Peyer's patch (tissue), 4 donors: ENCODE measurements at places on chromosomes 12 and 14. TPM values are rescaled to one million over a fixed set of nuclear protein-coding genes. Genes with fewer than 3 reads are reported as not detected.

GRCh38 chr14:101721111-101721510 lies 40.4 kb upstream of the PPP2R5C start:
- no peak for DNase-seq

MIPOL1 gene
- 42.1 TPM for total RNA-seq

DNA sequence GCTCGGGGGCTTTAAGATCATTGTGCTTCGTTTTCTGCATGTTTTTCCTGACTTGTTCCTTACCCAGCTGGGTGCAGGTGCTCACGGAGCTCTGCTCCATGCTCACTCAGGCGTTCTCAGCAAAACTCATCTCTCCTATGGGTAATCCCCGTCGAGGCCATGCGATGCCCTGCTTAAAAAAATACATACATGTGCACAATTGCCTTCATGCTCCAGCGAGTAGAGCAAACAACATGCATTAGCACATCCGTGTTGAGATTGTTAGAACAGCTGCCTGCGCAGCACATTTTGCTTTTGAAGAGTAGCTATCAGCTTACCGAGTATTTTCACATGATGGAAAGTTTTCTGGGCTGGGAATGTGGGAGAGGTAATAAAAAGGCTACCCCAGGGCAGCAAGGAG lies 16.2 kb downstream of the AACS start:
- no peak for DNase-seq

GRCh38 chr14:62064751-62065323 lies 302.6 kb downstream of the SNAPC1 start:
- no peak for DNase-seq

DNA sequence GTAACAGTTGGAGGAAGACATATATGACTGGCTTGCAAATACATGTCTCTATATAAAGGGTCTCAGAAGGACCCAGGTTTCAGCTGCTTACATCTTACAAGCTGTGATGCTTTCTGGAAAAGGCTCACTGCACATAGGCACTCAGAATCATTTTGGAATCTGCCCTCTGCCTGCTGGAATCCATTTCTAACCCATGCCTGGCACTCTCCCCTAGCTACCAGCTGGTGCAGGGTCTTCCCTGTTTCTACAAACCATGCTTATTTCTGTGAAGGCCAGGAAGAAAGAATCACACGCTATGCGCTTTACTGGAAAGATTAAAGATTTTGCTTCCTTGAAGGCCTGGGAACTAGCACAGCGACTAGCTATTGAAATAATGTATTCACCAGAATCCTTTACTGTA lies 151.3 kb downstream of the DICER1 start:
- DNase-seq, result no peak

- no peak for DNase-seq
Observed at GRCh38 chr12:69046920-69047319, 113.9 kb upstream of the CPM start.

AICDA gene
- 1.9 TPM for total RNA-seq

RBP5 gene
- 64.4 TPM for total RNA-seq

SLC15A4 gene
- 33.3 TPM for total RNA-seq

WNT1 gene
- total RNA-seq, result not detected

DNA sequence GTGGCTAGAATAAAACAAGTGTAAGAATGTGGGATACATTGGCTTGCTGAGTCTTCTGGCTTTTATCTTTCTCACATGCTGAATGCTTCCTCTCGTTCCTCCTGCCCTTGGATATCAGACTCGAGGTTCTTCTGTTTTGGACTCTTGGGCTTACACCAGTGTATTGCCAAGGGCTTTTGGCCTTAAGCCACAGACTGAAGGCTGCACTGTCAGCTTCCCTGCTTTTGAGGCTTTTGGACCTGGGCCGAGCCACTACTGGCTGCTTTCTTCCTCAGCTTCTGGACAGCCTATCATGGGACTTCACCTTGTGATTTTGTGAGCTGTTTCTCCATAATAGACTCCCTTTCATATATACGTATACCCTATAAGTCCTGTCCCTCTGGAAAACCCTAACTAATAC lies 300.9 kb upstream of the STXBP6 start:
- no peak for DNase-seq

DNA sequence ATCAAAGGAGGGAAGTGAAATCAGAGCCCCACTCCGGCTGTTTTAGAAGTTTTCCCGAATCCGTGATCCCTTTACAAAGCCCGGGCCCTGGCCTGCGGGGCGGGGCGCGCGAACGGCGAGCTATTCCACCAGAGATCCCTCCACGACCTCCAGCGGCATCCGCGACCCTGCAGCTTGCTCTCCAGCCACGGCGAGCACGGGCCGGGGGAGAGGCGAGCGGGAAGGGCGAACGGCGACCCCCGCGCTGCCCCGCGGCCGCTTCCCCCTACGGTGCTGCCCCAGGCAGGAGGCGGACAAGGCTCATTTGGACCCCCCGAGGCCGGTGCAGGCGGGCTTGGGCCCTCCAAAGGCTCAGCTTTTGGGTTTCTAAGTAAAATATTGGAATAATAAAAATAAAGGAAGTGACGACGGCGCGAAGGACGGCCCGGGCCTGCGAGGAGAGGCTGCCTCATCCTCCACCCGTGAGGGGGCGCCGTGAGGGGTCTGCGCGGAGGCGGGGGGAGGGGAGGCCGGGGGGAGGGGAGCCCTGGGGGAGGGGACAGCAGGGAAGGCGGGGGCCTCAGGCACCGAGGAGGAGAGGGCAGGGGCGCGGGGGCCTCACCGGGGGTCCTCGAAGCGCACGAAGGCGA lies 613 bp downstream of the SRSF9 start:
- DNase-seq, result peak; percentile 71

DNA sequence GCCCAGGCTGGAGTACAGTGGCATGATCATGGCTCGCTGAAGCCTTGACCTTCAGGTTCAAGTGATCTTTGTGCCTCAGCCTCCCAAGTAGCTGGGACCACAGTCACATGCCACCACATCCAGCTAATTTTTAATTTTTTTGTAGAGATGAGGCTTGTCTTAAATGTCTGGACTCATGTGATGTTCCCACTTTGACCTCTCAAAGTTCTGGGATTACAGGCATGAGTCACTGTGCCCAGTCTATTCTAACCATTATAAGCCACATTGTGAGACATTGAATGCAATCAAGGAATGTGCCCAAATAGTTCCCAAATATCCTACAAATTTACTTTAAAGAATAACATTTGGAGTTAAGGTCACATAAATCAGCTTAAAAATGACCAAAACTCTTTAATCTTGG lies 130.7 kb upstream of the ARID2 start:
- DNase-seq, result no peak

DNA sequence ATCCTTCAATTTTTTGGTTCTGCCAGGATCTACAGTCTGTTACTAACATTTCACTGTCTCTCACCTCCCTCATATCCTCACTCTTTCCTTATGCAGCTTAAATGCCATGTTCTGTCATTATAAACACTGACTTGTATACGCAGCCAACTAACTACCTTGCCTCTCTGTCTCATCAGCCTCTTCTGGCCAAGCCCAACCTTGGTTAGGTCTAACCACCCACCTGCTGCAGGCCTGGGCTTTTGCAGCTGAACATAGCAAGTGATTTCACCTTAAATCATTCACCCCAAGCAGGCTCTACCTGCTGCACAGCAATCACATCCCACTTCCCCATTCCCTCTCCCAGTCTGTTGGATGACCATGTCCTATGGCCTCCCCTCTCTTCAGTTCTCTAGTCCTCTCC lies 91.5 kb downstream of the GTF2A1 start:
- DNase-seq, result no peak

ACSM4 gene
- not detected for total RNA-seq

VWF gene
- 63.5 TPM for total RNA-seq

KCNMB4 gene
- 0.83 TPM for total RNA-seq

DNA sequence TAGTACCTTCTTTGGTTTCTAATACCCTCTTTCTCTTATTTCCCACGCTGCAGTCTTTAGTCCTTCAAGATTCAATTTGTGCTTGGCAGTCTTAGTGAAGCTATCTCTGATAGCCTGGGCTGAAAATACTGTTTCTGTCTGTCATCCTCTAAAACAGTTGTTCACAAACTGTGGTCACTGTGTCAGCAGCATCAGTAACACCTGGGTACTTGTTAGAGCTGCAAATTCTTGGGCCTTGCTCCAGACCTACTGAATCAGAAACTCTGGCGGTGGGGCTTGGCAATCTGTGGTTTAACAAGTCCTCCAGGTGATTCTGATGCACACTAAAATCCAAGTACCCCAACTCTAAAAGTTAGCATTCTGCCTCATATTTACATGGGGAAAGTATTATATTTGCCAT lies 217.5 kb upstream of the SEL1L start:
- DNase-seq, result no peak

DNA sequence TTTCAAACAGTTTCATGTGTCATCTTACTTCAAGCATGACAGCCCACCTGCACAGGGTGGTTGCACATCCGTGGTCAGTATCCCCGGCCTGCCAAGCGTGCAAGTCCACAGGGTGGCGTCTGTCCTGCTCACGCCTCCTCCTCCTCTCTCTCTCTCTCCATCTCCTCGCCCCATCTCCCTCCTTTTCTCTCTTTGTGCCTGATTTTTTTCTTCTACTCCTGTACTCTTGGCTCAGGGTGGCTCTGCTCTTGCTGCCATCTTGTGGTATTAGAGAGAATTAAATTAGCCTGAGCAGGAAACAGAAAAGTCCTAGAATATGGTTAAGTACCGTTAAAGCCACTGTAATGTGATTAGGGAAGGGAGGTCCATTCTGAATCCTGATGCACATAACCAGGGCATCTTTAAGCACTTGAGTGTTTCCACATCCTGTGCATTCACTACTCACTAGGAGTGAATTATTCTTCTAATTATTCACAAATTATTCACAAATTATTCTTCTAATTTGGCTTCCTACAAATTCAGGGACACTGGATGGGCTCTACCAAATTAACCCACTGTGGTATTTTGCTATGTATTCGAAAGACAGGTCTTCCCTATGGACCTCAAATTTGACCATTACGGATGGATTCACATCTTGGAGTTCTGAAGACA lies 25.5 kb upstream of the DTX1 start:
- DNase-seq, result no peak

DNA sequence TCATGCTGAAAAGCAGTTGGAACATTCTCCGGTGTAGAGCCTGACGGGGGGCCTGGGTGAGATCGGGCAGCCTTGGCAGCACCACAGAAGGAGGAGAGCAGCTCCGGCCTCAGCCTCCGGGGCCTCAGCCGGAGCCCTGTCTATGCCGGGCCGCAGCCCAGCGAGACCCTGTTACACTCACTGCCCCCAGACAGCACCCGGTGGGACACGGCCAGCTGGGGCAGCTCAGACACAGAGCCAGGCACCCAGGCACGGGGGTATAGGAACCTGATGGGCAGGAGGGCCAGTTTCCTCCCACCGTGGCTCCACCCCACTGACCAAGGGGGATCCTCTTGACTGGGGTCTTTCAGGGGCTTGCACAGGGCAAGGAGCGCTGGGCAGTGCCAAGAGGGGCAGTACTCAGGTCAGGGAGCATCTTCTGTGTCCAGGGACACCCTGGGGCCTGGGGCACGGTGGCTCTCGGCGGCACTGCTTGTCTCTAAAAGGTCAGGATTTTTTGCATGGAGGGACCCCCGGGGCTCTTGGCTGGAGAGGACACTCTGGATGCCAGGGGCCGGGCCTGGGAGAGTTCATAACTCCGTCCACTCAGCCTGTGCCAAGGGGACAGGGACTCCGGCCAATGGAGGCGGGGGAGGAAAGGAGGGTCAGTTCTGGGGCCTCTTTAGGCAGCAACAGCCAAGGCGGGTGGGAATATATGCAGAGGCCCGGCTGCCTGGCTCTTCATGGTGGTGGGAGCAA lies 9.4 kb downstream of the INF2 start:
- DNase-seq, result no peak

GRCh38 chr12:122021822-122022392 lies at the start of gene BCL7A:
TSS of gene BCL7A (plus strand) at chr12:122021884. CDS start at chr12:122022092, 208 bp downstream.
- peak; percentile 79 for DNase-seq

DNA sequence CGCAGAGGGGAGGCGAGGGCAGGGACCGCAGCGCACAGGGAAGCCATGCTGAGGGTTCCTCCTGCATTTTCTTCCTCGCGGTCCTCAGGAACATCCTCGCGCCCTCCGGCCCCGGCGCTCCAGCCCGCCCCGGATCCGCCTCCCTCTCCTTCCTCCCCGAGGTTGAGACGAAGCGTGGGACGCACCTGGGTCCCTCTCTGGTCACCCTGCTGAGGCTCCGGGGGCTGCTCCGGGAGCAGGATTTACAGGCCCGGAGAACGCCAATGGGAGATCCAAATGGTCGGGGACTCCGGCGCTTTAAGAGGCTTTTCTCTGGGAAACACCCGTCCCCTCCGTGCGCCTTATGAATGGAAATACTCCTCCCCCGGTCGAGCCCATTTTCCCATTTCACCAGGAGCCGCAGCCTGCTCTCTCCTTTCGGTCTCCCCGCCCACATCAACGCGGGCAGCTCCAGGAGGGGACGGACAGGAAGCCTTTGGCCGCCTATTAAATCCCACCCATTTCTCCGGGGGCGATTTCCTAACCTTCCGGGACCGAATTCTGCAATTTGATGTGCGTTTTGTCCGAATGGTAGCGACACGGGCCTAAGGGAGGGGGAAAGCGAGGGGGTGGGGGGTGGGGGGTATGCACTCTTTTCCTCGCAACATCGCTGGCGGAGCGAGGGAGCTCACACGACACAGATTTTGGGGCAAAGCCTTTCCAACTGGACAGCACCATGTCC lies at the start of gene UNC79:
Gene UNC79, plus strand, starts transcription at position 625 of the 721 bp plus-strand sequence. Its CDS starts 91 bp downstream, at position 716.
- DNase-seq, result no peak

C12orf56 gene
- not detected for total RNA-seq

DNA sequence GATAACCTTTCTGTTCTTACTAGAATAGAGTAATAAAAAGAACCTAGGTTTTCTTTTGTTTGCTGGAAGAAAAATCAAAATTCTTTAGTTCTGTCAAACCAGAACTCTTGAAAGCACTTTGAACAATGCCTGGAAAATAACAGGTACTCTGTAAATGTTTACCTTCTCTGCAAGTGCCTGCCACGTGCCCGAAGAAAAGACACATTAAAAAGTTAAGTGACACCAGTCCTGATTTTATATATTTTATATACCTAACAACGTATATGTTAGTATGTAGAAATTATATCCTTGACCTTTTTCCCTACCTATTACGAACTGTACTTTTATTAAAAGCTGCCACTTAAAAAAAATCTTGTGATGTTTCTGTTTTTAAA lies 976 bp downstream of the THAP2 start:
- DNase-seq, result no peak

EPYC gene
- total RNA-seq, result not detected

ANKRD33 gene
- total RNA-seq, result not detected

UBR7 gene
- total RNA-seq, result 13.7 TPM

MSI1 gene
- total RNA-seq, result 2.9 TPM

DNAL1 gene
- total RNA-seq, result 7.6 TPM

DNA sequence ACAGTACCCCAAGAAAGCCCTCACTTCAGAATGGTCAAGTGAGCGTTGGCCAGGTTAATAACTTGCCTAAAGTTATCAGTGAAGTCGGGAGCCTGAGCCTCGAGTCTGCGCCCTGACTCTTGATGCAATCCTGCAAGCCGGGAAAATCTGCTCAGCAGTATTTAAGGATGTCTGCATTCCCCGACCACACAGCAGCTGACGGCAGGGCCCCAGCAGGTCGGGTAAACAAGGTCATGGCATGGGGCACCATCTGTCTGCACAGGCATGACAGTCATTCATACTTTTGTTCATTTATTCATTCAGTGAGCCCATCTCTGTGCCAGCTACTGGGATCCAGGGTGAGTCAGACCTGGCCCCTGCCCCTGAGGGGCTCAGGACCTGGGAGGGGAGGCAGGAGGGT lies 11.1 kb downstream of the ABCB9 start:
- no peak for DNase-seq
